Activated naive CD4-positive, alpha-beta T cell treated with anti-CD3 and anti-CD28 coated beads, Interleukin-2, amount 10 ng/mL, durations not matched to agents 7 days and 5 days (primary cell): ENCODE measurements at places on chromosomes 13 and 19.

DNA sequence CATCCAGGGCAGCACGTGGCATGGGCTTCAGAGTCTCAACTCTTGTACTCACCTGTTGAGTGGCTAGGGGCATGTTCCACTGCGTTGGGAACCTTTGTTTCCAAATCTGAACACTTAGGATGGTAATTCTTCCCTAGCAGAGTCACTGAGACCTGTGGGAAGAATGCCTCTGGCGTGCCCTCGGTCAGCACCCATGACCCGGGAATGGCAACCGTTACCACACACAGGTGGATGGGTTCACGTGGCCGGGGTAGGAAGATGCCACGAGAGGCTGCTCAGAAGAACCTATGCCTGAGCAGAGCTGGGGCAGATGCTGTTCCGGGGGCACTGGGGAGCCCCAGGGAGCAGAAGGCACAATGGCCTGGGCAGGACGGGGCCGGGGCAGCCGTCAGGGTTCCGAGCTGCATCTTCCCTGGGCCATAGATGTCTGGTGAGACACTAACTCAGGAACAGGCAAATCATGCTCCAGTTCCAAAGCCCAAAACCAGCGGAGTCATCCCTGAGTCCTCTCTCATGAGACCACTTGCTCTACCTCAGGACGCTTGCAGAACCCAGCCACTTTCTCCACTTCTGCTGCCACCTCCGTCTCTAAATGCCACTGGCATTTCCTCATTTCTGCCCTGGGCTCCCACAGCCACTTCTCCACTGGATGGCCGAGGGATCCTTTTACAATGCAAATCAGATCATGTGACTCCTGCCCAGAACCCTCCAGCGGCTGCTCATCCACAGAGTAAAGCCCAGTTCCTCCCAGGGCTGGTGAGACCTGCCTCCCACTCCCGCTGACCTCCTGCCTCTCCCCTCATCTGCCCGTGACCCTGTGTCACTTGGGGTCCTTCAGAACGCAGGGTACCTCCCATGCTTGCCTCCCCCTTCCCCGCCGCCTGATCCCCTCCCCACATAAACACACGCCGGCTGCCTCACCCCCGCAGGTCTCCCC, 36.7 kb downstream of the FAM124A start:
- no peak for DNase-seq

DNA sequence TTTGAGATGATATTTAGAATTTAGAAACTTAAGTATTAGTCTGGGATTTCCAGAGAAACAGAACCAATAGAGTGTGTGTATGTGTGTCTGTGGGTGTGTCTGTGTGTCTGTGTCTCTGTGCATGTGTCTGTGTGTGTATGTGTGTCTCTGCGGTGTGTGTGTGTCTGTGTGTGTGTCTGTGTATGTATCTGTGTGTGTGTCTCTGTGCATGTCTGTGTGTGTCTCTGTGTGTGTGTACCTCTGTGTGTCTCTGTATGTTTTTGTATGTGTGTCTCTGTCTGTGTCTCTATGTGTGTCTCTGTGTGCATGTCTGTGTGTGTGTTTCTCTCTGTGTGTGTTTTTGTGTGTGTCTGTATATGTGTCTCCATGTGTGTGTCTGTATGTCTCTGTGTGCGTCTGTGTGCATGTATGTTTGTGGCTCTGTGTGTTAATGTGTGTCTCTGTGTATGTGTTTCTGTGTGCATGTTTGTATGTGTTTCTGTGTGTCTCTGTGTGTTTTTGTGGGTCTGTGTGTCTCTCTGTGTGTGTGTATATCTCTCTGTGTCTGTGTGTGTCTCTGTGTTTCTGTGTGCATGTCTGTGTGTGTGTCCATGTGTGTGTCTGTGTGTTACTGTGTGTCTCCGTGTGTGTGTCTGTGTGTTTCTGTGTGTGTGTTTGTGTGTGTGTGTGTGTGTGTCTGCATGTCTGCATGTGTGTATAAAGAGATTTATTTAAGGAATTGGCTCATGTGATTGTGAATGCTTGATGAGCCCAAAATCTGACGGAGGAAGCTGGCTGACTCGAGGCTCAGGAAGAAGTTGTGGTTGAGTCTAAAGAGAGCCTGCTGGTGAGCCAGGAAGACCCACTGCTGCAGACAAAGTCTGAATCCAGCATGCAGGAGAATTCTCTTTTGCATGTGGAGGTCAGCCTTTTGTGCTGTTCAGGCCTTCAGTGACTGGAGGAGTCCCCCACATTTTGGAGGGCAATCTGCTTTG, 22.2 kb downstream of the GPR42 start:
- no peak for DNase-seq

DNA sequence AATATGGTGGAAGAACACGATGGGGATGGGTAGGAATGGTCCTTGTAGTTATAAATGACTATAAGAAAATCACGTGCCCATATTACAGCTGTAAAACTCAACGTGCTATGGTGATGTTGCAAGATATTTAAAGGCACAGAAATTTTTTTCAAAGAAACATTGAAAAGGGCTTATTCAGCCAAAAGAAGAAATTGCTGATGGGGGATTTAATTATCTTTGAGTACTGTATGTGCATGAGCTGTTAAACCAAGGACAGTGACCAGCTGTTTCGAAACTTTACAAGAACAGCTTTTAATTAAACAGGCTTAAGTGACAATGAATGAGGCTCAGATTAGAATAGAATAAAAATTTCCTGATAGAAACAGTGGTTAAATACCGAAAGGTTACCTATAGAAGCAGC, 339.0 kb downstream of the HS6ST3 start:
- DNase-seq: no peak

GRCh38 chr13:30618186-30618929, 638 bp downstream of the USPL1 start:
- no peak for DNase-seq

DNA sequence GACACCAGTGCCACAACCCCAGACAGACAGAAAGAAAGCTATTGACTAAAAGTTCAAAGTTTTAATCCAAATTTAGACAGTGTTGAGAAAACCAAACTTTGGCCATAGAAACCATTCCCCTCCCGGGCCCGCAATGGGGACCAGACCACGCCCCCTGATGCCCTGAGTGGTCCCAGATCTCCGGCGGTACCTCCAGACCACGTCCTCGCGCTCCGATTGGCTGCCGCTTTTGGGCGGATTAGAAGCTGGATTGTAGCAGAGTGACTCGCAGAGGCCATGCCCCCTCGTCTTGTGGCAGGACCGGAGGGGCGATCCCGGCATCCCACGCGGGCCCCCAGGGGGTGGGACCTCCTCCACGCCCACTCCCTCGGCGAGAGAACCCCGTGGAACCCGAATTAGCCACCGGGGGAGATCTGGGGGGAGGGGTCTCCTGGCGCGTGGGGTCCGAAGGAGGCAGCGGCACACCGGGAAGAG, 797 bp upstream of the HSD17B14 start:
- DNase-seq: peak; percentile 80

- DNase-seq: no peak
Observed at GRCh38 chr13:41122838-41123237, 9.8 kb downstream of the KBTBD6 start.

GRCh38 chr13:38854226-38854625, 136.4 kb downstream of the STOML3 start:
- DNase-seq: no peak

GRCh38 chr19:54458648-54459281, 4.8 kb downstream of the LENG9 start:
- DNase-seq: no peak

DNA sequence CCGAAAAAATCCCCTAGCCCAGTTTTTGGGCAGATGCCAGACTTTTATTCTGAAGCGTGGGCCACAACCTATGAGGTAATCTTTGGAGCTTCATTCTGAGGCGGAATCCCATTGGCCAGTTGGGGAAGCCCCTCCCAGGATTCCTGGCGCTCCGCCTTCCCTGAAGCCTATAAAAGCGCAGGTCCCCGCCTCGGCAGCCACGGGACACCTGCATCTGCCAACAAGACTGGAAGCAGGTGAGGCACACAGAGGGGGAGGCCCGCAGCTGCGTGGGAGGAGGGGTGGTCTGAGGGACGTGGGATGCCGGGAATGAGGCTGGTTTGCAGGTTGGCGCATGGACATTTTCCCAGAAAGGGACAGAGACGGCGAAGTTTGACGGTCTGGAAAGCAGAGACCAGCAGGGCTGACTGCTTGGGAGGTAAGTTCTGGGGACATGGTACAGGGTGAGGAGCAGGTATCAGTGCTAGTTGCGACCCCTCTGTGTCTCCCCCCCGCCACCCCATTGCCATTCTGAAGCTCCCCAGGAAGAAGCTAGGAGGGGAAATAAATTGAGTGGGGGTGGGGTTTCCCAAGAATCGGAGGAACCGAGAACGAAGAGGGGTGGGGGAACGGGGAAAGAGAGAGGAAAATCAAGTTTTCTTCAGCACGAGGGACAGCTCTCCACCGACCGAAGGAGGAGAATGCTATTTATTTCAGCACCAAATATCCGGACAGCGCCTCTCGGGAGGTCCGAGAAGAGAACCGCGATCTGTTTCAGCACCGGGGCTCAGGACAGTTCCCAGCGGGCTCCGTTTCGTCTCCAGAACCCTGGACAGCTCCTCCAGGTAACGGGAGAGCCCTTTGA, 22.4 kb upstream of the FEM1A start:
- DNase-seq: peak; percentile 88

DNA sequence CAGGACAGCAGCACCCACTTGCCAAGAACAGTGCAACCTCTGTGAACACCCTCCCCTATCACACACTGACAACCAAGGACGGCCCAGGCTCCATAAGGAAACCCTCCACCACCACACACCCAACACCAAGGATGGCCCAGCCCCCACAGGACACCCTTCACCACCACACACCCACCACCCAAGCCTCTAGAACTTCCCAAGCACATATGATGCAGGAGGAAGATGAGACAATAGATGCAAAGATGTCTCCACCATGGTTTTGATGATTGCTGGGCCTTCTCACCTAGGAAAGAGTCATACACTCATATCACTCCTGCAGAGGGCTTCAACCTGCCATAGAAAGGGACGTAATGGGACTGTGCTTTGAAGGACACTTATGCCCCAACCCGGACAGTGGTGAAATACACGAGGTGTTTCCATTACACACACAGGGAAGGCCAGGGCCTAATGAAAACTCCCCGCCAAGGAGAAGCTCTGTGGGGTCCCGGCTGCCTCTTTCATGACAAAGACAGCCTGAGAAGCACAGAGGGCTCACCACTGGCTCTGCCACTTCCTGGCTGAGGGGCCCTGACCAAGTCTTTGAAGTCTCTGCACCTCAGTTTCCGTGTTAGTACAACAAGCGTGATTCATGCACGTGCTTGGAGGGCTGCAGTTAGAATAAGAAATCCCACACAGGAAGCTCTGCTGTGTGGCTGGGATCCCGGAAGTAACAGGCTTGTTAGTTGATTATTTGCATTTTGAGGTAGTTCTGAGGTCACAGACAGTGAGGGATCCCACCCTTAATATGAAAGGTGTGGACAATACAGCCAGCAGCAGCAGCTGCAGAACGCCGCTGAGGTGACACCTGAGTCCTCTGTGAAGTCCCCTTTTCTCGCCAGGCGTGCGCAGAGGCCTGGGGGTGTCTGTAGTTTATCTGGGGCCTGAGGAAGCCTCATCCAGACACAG, 61.9 kb upstream of the ATP12A start:
- peak; percentile 72 for DNase-seq
